ENCODE measurements at places on chromosomes 5 and 9. TPM values are rescaled to one million over a fixed set of nuclear protein-coding genes. Genes with fewer than 3 reads are reported as not detected.

PNPLA7 gene
- 8.3 TPM for total RNA-seq

BAAT gene
- total RNA-seq, result 0.15 TPM

CDH10 gene
- not detected for total RNA-seq

CATSPER3 gene
- total RNA-seq, result 0.82 TPM

LCN9 gene
- not detected for total RNA-seq

SHISAL2B gene
- not detected for total RNA-seq

PAPPA gene
- 3.1 TPM for total RNA-seq

MRPL50 gene
- 16.8 TPM for total RNA-seq

AJM1 gene
- total RNA-seq, result 7.2 TPM

ACTBL2 gene
- not detected for total RNA-seq

POU4F3 gene
- total RNA-seq, result not detected

GGTA1 gene
- 13.2 TPM for total RNA-seq

OR13C4 gene
- not detected for total RNA-seq

HRH2 gene
- 48.5 TPM for total RNA-seq

RETREG1 gene
- 337 TPM for total RNA-seq

CD274 gene
- 13.6 TPM for total RNA-seq

PRLR gene
- 1.3 TPM for total RNA-seq

GKAP1 gene
- total RNA-seq, result 20.7 TPM

TRIM7 gene
- 4.8 TPM for total RNA-seq

MUSK gene
- total RNA-seq, result 1.4 TPM

SIT1 gene
- total RNA-seq, result 0.19 TPM

TAF1L gene
- not detected for total RNA-seq

FOXD4 gene
- total RNA-seq, result not detected

PCDHA12 gene
- total RNA-seq, result not detected

PLPP7 gene
- total RNA-seq, result 88.2 TPM

C5orf34 gene
- 0.92 TPM for total RNA-seq

MARCOL gene
- not detected for total RNA-seq

GMCL2 gene
- total RNA-seq, result not detected

FYB1 gene
- total RNA-seq, result 2.7 TPM

RAB14 gene
- total RNA-seq, result 52.1 TPM

NR4A3 gene
- 13.3 TPM for total RNA-seq

SPINK7 gene
- total RNA-seq, result not detected

TYRP1 gene
- total RNA-seq, result 58.1 TPM

LRRC70 gene
- 1.5 TPM for total RNA-seq

PPP3R2 gene
- not detected for total RNA-seq

CAMK4 gene
- 0.61 TPM for total RNA-seq

IFNA21 gene
- total RNA-seq, result not detected

QRFP gene
- not detected for total RNA-seq

CXCL14 gene
- total RNA-seq, result 0.47 TPM

PCDHGB6 gene
- total RNA-seq, result 6.2 TPM

GABBR2 gene
- total RNA-seq, result 1.00 TPM

TLX3 gene
- not detected for total RNA-seq

WWC1 gene
- total RNA-seq, result 1.3 TPM

Measured in heart right ventricle (tissue), 16 donors.